ENCODE measurements at places on chromosomes 7 and 10.

GRCh38 chr10:26432938-26433337, 5.2 kb upstream of the APBB1IP start:
- DNase-seq = no peak

GRCh38 chr10:5449227-5449626, 36.9 kb downstream of the NET1 start:
- DNase-seq = no peak

DNA sequence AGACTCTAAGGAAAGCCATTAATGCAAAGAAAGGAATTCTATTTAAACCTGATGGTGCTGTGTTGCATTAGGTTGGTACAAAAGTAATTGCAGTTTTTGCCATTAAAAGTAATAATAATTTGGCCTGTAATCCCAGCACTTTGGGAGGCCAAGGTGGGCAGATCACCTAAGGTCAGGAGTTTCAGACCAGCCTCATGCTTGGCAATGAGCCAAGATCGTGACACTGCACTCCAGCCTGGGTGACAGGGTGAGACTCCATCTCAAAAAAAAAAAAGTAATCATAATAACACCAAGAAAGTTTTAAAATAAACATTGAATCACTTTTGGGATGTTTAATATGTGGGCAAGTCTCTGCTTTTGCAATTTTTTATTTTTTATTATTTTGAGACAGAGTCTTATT, 107.3 kb upstream of the FRMD4A start:
- no peak for DNase-seq

DNA sequence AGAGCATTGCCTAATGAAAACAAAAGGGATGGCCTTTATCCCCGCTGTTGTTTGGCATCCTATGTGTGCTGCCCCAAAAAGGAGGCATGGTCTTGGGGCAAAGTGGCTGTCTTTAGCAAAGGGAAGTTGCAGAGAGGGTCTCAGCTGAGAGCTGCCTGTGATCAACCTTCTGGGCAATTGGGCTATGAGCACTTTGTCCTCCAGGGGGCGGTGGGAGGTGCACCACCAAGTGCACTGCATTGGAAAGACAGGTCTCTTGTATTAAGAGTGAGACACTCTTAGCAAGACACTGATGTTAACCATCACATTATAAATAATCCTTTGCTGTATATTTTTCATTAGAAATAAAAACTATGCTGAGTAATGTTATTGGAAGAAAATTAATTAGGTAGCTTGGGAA, 314.8 kb downstream of the POM121L12 start:
- no peak for DNase-seq

GRCh38 chr10:69636626-69637605, 6.9 kb downstream of the FAM241B start:
- no peak for DNase-seq
